M059J (cell line): ENCODE measurements at places on chromosomes 6 and 20.
A peak's percentile ranks its signal among the peaks of the same experiment; 100 is the strongest.

DNA sequence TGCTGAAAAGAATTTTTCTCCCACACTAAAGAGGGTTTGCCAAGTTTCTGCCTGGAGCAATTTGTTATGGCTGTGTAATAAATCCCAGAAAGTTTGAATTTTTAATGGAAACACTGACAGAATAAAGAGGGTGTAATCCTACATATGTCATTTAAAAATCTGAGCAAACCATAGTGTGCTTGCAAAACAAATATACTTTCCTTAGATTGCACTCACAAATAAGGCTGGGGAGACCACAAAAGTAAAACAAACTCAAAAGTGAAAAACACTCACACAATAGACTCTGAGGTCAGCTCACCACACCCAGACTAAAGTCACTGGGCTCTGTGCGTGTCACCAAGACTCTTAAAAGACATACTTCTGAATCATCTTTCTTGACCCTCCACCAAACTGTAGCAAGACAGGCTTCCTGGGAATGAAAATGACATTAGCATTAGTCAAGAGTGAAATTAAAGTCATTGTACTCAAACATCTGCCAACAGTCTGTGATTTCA is 4.8 kb upstream of the ATXN1 start:
- peak; percentile 100 for DNase-seq

DNA sequence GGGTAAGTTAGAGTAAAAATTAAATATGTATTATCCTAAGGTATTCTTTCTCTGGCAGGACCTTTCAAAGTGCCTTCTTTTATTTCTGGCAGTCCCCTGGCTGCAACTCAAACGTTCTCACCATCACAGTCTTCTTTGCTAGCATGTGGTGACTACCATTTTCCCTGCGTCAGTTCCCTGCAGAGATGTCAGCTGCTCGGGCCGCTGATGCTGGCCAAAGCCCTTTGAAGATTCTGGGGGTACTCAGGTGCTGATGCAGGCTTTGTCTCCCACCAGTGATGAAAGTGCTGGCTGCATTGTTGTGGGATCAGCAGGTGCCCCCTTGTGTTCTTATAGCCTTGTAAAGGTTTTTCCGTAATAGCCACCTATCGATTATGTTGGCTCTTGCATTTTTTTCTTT is 140.1 kb downstream of the BTBD3 start:
- no peak for DNase-seq

- peak; percentile 53 for DNase-seq
These were observed 174.3 kb downstream of the CDKAL1 start for GRCh38 chr6:20708367-20709124.

- no peak for DNase-seq
These were observed 17.1 kb upstream of the MMP9 start for GRCh38 chr20:45991616-45992015.

DNA sequence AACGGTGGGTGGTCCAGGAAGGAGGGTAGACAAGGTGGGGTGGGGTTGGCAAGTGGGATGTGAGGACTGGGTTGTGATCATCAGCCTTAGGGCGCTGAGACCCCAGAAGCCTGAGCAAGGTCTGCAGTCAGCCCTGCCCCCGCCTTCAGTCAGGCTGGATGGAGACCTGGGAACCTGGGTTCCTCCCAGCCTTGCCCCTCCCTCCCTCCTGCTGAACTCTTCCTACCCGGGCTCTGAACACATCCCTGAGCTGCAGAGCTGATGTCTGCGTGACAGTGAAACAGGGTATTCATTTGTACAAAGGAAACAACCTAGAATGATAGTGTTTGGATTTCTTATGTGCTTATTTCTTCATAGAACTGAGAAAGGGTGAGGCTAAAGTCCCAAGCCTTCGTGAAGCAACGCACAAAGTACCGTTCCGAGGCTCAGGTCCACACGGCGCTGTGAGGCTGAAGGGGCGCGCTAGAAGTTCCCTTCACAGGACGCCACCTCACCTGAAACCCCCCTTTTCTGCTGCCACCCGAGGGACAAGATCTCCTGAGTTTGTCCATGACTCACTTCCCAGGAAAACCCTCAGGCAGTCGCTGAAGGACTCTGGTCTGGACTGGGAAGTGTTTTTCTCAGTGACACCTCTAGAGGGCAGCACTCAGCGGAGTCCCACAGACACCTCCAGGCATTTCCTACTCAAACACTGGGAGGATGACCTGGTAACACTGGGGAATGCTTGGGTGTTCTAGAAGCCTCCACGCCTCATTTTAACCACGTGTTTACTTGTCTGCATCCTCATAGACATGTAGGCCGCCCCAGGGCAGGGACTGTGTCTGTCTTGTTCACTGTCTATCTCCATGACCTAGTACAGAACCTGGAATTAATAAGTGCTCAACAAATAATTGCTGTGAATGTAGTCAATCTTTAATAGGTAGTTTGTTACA is 1.2 kb downstream of the GSTA5 start:
- DNase-seq, result peak; percentile 90

DNA sequence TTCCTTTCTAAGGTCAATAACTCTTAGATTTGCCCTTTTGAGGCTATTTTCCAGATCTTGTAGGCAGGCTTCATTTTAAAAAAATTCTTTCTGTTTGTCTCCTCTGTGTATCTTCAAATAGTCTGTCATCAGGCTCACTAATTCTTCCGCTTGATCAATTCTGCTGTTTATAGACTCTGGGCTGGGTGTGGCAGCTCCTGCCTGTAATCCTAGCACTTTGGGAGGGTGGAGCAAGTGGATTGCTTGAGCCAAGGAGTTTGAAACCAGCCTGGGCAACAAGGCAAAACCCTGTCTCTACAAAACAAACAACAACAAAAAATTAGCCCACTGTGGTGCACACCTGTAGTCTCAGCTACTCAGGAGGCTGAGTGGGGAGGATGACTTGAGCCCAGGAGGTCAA is 40.0 kb upstream of the SCP2D1 start:
- no peak for DNase-seq

DNA sequence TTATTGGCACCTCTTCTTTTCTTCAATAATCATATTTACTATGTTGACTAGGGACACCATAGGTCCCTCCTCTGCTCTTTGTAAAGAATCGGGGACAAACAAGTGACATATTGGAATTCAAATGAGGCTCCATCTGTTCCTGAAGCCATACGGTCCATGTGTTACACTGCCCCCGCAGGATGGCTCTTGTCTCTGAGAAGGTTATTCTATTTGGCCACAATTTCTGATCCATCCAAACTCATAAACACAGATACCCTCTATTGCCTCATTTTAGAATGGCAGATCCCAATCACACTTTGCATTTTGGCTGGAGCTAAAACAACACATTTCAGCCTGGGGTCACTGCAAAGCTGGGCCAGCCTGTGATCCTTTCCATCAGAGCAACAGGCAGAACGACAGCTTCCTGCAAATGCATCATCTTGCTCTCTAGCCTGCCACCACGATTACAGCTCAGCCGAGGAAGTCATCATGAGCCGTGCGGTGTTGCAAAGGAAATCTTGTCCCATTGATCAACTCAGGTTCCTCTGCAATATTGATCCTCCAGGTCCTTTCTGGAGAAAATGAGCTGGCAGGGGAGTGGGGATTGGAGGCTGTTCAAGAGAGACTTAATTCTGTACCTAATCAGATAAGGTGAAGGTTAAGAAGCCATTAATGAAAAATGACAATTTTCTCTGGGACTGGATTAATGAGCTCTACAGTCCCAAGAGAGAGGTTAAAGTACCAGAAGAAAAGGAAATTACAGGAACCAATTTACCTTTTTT is 73.1 kb downstream of the AGPAT4 start:
- peak; percentile 10 for DNase-seq

DNA sequence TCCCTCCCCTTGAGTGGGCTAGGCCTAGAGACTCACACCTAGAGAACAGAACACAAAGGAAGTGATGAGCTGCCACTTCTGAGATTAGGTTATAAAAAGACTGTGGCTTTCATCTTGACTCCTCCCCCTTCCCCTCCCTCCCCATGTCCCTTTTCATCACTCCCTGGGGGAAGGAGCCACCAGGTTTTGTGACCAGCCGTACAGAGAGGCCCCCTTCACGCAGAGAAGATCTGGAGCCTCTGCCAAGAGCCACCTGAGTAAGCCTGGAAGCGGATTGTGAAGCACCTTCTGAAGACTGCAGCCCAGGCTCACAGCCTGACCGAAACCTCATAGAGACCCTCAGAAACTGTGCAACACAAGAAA is 118.4 kb upstream of the NXT1 start:
- DNase-seq, result no peak

DNA sequence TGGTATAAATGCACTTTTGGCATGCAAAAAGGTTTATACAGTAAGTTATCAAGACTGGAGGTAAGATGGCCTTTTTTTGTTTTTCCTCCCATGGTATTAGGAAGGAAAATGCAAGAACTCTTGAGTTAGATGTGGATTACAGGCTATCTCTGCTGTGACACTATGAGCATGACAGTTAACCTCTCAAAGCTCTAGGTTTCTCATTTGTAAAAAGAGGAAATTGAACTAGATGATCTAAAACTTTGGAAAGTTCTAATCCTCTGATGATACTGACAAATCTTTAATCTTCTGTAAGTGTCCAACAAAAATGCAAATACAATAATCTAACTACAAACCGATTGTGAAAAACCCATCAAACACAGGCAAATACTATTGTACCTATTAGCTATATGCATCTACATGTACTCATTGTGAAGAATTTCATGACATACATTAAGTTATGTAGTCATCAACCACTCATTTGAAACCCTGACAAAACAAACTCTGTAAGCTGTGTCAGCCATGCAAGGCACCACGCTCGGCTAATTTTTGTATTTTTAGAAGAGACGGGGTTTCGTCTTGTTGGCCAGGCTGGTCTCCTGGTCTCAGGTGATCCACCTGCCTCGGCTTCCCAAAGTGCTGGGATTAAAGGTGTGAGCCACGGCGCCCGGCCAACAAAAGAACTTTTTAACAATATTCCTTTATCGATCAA is 4.2 kb downstream of the CDK19 start:
- no peak for DNase-seq

DNA sequence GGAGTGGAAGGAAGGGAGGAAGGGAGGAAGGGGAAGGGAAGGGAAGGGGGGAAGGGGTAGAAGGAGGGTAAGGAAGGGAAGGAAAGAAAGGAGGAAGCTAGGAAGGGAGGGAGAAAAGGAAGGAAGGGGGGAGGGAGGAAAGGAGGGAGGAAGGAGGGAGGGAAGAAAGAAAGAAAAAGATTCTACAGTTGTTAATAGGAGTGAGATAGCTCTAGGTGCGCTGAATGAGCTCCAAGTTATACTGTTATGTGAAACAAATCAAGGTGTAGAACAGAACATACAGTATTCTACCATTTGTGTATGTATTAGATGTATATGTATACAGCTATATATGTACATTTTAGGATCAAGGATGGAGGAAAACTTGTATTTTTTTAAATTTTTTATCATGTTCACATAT is 167.7 kb downstream of the HACE1 start:
- DNase-seq, result no peak

- peak; percentile 85 for DNase-seq
These were observed 93.8 kb downstream of the GMPR start for GRCh38 chr6:16332175-16332542.

GRCh38 chr6:43951063-43951755 is 176.0 kb downstream of the MRPL14 start:
- DNase-seq, result peak; percentile 58

DNA sequence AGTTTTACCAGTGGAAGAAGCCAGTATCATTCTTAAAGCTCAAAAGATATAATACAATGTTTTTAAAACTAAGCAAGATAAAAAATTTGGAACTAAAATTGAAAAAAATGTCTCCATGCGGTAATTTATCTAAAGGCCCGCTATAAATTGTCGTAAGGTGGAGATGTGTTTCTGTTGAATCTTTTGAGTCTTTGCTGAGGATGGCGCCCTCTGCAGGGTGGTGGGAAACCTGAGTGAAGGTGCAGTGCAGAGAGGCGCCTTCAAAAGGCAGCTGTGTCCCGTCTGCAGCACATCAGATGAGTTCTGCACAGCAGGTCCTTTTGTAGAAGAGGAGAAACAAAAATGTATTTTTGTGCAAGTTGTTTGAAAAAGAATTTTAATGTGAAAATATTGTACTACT is 29.4 kb upstream of the KIF25 start:
- no peak for DNase-seq

DNA sequence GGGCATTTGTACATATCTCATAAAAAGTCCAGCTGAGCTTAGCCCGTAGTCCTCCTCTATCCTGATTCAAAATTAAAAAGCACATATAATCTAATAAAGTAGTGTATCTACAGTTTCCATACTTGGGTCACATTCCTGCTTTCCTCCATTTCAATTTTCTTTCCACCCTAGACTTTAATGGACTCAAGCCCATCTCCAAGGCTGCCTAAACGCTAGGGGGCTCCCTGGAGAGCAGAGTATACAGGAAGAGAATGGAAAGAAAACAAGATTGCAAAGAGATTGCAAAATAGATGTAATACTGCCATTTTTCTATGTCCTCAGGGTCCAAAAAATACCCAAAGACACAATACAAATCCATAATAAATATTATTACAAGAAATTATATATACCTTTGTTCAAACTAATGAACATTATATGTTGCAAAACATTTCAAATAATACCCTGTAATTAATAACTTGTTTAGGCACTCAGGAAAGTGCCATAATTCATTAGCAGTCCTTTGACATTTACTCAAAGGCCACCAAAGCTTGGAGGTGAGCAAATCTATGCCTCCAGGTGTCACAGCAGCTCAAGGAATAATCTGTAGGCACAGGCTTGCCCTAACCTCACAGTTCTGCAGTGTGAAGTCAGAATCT is 2.4 kb upstream of the MCM3 start:
- peak; percentile 82 for DNase-seq

- peak; percentile 85 for DNase-seq
These were observed 81.8 kb upstream of the DST start for GRCh38 chr6:56724455-56724854.

GRCh38 chr20:57856658-57857057 is 146.8 kb upstream of the PMEPA1 start:
- DNase-seq, result peak; percentile 20

DNA sequence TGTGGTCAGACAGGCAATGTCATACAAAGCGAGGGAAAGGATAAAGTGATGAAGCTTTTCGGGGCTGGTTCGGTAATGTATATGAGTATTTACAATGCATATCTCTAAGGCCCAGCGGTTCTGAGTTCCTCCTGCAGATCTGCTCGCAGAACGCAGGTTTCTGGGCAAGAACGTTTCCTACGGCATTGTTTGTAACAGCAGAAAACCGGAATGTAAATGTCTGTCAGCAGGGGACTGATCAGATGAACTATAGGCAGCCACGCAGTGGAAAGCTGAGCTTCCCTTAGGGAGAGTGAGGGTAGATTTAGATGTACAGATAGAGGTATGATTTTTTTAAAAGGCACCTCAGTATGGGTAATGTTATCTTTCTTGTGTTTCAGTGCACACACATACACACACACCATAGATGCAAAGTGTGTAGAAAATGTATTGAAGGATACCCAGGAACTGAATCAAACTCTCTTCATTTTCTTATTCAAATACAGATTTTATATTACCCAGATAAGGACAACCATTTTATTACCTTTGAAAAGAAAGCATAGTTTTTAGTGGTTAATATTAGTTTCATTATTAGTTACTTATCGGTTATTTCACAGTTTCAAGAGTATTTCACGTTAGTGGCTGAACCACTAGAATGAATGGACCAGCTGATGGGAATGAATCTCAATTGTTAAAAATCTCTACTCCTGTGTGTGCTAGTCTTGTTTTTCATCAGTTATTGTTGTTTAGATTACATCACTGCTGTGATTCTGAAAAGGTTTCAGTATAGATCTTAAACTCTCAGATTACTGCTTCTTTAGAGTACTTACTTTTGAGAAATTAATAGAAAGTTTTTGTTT is 56.2 kb downstream of the SNX9 start:
- no peak for DNase-seq

GRCh38 chr20:17726902-17727301 is 27.1 kb downstream of the BANF2 start:
- DNase-seq, result no peak
